ENCODE measurements at places on chromosomes 16 and 17.

DNA sequence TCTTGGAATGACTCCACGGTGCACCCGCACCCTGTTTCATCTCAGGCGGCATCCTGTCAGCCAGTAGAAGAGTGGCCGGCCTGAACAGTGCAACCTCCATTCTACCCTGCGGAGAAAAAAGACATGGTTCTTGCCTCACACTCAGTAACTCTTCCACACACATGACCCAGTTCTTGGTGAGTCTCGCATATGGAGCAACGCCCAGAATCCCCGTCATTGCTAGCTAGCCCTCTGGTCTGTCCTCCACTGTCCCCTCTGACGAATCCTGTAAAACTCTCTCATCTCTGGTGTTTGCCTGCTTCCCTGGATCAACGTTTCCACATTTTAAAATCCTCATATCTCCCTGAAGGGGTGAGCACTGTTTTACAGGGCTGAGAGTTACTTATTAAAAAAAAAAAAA lies 4.2 kb upstream of the RDM1 start:
- no peak for DNase-seq

- DNase-seq, result no peak
These were observed 7.5 kb downstream of the UBE2Z start for GRCh38 chr17:48915459-48916282.

DNA sequence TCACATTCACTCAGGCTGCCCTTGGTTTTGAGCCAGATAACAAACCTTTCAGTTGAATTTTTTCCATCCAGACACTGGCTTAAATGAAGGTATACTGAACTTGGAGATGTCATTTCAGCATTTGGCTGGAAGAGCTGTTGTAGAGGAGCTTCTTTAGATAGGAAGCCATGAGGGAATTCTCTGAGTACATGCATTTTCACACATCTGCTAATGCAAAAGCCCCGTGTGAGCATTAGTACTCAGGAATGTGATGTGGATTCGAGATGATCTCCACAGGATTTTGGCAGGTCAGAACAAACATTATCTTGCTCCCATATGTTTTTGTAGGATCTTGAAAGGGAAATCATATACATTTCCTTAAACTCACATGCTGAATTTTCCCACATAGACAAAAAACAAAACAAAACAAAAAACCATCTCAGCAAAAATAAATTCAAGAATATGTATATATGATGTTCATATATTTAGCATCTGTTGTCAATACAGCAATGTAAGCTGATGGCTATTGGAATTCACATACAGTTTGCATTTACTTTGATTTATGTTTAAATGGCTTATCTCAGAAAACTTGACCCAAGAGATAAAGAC lies 277.2 kb upstream of the TBX2 start:
- no peak for DNase-seq

DNA sequence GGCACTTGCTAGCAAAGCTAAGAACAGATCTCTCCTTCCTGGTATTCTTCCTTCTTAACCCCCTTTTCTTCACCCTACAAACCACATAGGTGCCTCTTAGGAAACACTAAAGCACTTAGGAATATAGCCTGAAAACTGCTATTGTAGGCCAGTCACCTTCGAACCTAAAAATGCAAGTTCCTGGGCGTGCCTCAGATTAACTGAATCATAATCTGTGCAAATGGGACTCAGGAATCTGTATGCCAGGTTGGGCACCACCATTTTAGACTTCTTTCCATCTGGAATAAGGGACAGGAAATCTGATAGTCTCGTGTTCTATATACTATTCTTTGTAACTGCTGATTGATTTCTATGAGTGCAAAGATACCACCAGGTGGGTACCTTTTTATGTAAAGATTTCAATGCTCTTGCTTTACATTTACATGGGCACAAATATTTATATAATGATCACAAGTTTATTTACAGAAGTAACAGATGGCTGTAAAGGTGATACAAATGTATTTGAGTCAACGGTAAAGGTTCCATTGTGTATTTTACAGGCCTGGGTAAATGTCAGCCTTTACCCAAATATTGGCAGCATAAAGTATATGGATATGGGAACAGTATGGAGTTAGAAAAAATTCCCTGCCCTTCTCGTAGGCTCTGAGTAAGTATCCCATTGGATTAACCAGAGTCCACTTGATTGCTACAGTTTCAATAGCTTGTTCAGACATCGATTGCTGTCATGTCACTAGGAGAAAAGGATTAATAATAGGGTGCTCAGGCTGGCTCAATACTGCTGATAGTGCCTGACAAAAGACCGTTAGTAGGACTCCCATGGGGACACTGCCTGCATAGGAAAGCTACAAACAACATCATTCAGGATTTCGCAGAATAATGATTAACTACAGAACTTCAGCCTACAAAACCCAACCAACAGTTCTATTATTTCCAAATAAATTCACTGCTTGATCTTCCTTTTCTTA lies 124.7 kb downstream of the SNX11 start:
- no peak for DNase-seq

DNA sequence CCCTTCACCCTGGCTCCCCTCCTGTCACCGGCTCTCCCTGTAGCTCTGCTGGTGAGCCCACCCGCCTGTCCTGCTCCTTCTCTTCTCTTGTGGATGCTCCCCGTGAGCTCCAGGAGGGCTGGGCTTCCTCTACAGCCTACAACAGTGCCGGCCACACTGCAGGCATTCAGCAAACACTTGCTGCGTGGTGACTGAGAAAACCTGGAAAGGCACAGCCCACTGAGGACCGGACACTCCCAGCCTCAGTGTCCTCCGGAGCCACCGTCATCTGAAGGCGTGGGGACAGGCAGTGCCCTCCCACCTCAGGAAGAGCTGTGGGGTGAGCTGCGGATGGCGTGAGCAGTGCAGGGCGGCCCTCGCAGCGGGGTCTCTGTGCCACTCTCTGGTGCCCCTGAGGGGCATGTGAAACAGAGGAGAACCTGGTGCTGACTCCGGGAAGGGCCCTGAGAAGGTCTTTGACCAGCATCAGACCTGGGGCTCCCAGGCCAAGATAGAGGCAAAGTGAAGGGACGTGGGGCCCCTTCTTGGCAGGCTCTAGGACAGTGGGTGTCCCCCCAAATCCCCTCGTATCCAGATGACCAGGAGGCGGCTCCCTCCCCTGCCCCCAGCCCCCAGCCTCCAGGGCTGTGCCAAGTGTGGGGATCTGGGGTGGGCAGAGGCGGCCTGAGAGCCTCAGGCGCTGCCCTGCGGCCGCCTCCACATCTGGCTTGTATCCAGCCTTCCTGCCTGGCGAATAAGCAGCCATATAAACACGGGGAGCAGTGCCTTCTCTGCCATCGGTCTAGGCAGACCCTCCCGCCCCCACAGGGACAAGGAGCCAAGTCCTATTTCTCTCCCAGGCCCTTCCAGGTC lies 44.0 kb upstream of the PABPN1L start:
- DNase-seq, result no peak

DNA sequence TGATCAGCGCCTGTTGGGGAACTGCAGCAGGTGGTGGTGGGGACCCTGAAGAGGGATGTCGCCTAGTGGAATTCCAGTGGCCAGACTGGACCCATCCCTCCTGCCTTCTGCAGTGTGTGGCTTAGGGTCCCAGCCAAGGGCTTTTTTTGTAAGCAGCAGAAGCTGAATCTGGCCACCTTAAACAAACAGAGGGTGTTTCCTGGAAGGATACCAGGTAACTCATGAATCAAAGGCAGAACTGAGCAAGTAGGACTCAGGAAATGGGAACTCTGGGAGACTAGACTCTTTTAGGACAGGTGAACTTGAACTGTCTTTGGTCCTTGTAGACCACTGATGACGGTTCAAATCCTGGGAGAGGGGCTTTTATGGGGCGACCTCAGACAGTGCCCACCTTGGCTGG lies 124.0 kb downstream of the ABCC6 start:
- no peak for DNase-seq

- no peak for DNase-seq
These were observed 13.7 kb downstream of the N4BP1 start for GRCh38 chr16:48596326-48596725.

- no peak for DNase-seq
These were observed 116.4 kb upstream of the RCVRN start for GRCh38 chr17:10021272-10021984.

DNA sequence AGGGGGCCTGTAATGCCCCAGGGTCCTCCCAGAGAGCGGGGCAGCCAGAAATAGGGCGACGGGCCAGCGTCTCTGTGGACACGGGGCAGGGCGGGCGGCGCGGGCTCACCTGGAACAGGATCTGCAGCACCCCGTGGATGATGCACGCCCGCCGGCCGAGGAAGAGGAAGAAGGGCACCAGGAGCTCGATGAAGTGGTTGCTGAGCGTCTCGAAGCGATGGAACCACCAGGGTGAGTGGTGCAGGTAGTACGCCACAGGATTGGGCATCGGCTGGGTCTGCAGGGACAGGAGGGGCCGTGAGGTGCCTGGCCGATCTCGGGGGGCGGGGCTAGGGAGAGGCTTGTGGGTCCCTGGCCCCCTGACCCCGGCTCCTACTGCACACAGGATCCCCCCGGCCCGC lies 78.9 kb upstream of the GNG13 start:
- DNase-seq, result no peak

- peak; percentile 67 for DNase-seq
These were observed 458 bp downstream of the ENKD1 start for GRCh38 chr16:67666032-67666551.

DNA sequence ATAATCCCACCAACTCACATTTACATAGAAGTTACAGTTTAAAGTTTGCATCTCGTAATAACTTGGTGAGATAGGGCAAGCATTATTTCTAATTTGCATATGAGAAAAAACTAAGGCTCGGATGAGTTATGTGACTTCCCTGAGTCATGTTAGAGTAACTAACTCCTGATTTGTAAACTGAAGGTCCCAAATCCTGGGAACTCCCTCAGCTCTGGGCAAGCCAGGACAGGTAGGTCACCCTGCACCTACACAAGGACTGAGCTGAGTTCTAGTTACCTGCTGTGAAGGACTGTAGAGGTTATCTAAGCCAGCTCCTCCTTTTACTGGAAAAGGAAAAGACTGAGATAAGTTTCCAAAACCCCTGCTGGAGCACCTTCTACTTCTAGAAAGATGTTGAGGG lies 92.1 kb upstream of the HLF start:
- no peak for DNase-seq

DNA sequence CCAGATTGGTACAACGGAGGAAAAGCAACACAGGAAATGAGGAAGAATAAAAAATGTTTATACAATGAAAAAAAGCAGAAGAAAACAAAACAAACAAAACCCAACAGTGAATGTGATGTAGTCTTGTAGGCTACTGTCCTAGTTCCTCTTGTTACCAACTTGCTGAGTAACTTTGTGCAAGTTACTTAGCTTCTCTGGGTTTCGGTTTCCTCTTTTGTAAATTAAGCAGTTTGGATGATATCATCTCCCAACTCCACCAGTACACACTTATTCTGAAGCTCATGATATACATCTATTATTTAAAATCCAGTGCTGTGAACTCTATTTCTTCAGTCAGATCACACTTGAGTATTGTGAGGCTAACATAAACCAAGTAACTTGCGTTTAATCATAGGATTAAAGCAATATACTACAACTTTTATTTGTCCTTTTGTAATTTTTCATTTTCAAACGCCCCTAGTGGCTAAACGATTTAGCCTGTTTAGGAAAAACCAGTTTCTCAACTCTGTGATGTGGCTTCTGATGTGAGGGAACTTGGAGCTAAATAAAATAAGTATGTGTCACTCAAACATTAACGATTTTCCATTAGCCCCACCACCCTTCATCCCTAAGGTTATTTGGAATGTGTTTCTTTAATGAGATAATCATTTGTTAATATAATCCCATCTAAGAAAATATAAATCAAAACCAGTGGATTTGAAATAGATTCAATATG lies 1.4 kb upstream of the UNK start:
- no peak for DNase-seq

GRCh38 chr17:30000755-30001257 lies 59.4 kb downstream of the EFCAB5 start:
- DNase-seq, result no peak

DNA sequence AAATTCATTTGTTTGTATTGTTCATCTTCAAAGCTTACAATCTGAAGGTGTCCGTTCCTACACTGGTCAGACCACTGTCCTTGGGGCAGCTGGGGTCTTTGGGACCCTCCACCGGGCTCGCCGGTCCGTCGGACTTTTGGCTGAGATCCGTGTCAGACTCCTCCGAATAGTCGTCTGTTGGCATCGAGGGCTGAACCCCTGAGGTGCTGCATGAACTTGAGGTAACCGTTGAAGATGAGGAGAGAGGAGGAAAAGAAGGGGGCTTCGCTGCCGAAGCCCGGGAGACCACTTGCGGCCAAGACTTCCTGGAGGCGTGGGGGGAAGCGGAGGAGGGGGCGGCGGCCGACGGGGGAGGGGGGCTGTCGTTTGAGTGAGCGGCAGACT lies 260.8 kb downstream of the ZFHX3 start:
- DNase-seq, result no peak

GRCh38 chr17:47729476-47729875 lies 3.6 kb upstream of the TBX21 start:
- no peak for DNase-seq

DNA sequence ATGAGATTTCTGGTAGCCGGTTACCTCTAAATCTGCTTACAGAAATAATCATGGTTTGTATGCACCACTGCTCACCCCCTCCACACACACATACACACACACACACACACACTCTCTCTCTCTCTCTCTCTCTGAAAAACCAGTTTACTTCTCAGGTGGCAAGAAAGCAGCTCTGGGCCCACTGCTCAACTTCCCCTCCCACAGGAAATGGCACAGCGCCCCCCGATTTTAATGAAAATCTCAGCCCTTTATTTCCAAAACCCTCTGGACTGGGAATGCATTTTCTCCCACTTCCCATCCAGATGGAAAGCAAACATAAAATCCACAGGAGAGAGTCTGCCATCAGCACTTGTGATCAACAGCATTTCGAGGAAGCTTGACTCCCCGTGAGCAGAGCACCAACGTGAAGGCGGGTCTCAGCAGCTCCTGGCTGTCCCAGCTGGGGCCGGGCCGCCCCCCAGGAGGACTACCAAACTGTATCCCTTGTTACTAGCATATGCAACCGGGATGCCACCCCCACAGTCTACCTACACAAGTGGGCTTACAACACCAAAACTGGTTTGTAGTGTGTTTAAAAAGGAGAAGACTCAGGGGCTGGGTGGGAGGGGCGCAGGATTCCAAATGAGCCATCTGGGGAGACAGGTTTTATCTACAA lies 121.1 kb downstream of the SLC39A11 start:
- DNase-seq, result no peak

DNA sequence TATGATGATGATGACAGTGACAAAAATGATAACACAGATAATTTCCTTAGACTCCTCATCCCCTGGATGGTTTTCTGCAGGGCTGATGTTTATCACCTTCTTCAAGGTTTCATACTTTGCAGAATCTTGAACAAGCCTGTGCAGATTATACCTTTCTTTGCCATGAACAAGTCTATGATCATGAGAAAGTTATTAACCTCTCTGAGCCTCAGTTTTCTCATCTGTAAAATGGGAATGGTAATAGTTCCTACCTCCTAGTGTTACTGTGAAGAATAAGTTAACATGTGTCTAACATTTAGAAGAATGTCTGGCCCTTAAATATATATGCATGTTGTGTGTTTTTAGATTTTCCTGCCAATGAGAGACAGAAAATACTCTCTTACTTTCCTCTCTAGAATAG lies 321.8 kb downstream of the SNX29 start:
- DNase-seq, result no peak

Data from WTC11 (cell line).